D721Med (cell line): ENCODE measurements at places on chromosomes 11 and 22.

GRCh38 chr11:60859616-60860250, 4.0 kb upstream of the PTGDR2 start:
- DNase-seq, result no peak

DNA sequence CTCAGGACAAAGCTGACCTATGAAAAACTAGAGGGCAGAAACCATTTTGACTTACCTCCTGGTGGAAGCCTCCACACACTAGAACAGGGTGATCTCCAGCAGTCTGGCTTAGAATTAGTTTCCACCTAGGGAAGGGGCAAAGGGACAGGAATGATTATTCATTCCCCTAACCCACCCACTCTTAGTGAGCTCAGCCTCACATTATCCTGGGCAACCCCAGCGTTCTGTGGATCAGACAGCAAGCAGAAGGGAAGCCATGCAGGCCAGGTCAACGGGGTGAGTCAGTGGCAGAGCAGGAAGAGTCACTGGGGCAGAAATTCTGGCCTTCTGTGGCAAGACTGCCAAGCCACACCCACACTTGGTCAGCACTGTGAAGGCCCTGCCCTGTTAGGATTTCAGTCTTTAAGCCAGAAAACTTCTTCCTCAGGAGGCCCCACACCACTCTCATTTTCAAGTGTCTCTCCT, 10.5 kb downstream of the NUMA1 start:
- no peak for DNase-seq

DNA sequence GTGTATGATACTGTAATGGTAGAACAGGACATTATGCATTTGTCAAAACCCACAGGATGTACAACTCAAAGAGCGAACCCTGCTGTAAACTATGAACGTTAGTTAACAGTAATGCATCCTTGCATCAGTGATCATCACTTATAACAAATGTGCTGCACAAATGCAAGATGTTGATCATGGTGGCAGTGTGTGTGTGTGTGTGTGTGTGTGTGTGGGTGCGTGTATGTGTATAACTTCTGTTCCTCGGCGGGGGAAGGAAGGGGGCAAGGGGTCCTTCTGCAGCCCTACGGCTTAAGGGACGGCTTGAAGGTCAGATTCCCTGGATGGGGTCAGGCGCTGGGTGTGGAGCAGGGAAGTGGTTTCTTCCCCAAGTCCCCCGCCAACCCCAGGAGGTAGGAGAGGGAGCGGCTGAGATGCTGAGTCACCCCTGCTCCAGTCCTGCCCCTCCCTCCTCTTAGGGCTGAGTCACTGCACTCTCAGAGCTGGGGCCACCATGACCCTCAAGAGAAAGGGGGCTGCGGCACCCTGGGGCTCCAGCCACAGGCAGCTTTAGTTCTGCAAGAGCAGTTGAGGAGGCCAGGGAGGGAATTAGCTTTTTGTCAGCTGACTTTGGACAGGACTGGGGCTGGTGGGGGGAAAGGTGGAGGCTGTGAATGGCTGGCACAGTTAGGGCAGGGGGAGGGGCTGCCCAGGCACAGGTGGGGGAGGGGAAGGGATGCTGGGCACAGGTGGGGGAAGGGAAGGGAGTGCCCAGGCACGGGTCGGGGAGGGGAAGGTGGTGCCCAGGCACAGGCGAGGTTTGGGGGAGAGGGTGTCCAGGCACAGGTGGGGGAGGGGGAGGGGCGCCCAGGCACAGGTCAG, 8.8 kb upstream of the CTSD start:
- DNase-seq, result no peak

DNA sequence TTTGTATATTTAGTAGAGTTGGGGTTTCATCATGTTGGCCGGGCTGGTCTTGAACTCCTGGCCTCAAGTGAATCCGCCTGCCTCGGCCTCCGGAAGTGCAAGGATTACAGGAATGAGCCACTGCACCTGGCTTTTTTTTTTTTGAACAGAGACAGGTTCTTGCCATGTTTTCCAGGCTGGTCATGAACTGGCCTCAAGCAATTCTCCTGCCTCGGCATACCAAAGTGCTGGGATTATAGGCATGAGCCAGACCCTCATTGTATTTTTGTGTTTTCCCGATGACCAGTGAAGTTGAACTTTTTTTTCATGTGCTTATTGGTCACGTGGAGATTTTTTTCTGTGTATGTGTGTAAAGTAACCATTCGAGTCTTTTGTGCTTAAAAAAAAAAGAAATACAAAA, 48.2 kb downstream of the KIAA1671 start:
- no peak for DNase-seq

DNA sequence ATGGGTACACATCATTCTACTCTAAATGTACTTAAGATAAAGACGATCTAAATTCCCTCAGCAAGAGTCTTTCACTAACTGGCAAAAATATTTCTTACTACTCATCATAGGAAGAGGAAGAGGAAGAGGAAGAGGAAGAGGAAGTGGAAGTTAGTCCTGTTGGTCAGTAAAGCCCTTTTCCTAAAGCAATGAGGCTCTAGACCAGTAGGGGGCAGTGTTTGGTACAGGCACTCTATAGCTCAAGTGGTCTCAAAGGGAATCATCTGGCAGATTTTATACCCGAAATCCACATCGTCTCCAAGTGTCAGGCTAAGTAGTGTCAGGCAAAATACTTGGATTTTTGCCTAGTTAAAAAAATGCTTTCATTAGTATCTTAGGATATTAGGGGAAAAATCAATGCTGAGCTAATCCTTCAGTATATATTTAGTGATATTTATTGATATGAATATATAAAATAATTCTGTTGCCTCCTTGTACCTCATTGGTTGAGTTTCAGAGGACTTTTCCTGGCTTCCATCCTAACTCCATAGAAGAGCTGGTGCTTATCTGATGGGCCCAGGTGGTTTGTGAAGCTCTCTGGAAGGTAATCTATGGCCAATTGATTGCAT, 7.7 kb downstream of the BLID start:
- no peak for DNase-seq
